Stimulated activated CD8-positive, alpha-beta memory T cell treated with anti-CD3 and anti-CD28 coated beads, Interleukin-2, amount 100 ng/mL, for 48 hours (primary cell): ENCODE measurements at places on chromosomes 12 and 14.
A peak's percentile ranks its signal among the peaks of the same experiment; 100 is the strongest.

GRCh38 chr12:47636908-47637780 lies 68.7 kb downstream of the RPAP3 start:
- peak; percentile 39 for DNase-seq

GRCh38 chr14:55626131-55626530 lies 46.1 kb downstream of the KTN1 start:
- no peak for DNase-seq

DNA sequence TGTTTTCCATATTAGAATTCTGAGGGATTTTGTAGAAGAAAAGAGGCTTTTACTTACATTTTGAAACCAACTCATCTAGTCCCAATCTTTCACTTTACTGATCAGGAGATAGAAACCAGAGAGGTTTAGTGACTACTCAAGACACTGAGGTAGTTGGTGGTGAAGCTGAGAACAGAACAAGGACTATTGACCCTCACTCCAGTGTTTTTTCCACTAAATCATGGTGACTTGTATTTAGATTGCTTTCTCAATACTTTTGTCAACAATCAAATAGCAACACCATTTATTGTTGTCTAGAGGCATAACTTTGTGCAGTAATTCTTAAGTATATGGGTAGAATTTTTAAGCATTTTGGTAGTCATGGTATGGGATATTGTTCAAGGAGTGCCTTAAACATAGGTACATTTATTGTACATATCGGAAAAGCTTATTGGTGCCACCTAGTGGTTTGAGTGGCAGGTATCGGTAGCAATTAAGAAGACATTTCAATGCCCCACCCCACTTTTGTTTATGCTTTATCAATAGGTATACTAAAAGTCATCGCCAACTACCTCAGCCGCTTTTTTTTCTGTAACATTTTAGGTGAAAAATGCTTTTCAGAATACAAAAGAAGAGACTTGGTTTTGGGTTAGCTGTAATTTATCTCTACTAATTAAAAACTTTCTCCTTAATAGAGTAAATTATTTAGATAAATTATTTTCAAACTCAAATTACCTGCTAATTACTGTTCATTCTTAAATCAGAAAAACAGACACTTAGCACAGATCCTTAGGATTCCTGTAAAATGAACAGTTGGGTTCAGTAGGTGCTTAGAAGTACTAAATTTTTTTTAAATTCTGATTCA lies 47.3 kb upstream of the PAWR start:
- DNase-seq, result no peak

DNA sequence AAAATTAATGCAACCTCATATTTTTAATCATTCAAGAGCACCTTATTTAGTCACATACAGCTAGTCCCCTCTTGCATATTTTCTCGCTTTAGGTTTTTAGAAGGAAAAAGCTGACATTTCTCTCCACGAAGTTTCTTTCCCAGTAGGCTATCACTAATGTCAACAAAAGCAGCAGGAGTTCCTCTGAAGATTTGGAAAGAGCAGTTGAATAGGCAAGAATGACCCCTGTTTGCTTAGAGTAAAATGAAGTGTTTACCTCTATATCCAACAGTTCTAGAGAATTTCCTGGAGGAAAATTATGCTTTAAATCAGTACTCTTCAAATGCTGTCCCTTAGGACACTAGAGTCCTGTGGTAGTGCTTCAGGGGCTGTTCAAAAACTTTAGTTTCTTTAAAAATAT lies 188.1 kb upstream of the PRKD1 start:
- DNase-seq, result no peak

GRCh38 chr14:29352706-29353080 lies 575.0 kb downstream of the PRKD1 start:
- no peak for DNase-seq

DNA sequence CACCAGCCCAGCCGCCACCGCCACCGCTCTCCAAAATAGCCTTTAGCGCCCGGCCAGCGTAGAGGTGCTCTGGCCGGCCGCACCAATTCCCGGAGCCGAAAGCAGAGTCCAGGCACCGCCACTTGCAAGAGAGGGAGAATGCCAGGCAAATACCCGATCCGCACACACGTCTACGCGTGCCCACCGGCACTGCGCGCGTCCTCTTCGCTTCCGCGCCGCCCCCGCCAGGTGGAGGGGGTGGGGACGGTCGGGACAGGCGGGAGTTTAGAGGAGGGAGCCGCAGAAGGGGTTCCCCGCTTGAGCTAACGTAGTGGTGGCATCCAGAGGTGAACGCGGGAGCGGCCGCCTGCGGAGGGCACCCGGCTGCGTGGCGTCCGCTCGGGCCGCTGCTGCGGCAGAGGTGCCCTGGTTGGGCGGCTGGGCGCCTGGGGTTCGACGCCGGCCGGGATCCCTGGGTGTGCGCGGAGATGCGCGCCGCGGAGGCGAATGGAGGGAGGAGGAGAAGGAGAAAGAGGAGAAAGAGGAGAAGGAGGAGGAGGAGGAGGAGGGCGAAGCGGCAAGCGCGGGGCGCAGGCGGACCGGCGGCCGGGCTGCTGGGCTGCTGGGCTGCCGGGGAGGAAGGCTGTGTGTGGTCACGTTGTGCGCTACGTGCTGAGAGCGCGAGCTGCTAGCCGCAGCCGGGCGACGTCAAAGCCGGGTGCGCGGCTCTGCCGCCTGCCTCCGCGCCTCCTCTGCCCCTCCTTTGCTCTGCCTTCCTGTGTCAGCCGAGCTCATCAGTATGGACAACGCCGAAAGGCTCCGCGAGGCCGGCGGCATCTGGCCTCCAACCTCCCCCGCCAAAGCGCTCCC lies at the start of gene MDGA2:
Gene MDGA2, minus strand, starts transcription at position 140 of the 849 bp plus-strand sequence.
- no peak for DNase-seq

DNA sequence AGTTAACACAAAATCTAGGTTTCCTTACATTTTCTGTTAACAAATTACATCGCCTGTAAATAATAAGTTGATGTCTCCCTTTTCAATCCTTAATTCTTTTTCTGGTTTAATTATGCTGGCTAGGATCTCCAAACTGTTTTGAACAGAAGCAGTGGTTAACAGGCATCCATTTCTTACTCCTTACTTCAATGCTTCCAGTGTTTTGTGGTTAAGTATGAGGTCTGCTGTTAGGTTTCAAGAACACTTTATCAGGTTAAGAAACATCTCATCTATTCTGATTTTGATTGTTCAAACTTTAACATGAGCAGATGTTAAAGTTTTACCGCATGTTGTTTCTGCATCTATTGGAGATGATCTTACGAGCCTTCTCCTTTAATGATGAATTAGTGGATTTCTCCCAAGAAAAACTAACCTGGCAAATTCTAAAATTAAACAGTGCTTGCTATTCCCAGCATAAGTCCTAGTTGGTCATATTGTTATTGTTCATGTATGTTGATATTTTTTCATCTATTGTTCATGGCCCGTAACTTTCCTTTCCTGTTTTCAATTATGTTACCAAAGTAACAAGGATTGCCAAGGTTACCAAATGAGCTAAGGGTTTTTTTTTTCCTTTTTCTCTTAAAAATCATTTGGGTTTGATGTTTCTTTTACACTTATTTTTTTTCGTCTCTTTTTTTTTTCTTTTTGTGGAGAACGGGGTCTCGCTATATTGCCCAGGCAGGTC lies 33.4 kb downstream of the POLE start:
- DNase-seq, result no peak

GRCh38 chr12:47707355-47707754 lies 1.5 kb upstream of the RPAP3 start:
- no peak for DNase-seq

DNA sequence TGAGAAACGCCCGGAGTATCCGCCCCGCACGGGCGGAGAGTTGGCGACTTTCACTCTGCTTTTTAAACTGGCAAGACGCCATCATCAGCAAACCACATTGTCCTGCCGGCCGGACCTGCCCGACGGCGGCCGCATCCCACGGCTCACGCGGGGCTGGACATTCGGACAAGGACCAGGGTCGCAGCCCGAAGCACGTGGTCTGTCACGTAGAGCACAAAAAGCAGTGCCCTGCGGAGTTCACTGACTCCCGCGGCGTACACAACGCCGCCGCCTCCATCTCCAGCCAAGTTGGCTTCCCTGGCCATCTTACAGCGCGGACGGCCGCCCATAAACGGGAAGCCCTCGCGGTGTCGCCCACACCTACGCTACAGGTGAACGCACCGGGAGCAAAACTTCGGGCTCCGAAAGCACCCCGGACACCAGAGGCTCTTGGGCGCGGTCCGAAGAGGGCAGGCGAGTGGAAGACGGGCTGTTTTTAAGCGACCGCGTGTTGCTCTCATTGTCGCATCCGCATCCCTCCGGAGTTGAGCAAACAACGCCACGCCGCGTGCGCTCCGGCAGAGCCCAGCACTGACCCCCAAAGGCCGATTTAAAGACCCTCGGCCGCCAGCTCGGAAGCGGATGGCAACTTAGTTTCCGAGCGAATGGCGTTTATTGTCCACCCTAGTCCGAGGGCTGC lies 966 bp downstream of the SINHCAF start:
- peak; percentile 14 for DNase-seq

DNA sequence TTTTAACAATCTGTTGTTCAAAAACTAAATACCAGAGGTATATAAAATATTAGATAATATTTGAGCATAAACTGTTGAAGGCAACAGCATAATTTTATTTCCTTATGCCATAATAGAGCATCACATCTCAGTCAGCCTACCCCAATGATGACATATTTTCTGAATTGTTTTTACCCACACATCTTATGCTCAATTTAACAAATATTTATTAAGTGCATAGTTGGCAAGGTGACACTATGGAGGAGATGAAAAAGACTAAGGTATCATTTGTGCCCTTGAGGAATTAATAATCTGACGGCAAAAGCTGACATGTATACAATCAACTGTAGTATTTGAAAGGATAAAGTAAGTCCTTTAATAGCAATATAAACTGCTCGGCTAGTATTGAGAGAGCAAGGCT lies 102.4 kb downstream of the SYT1 start:
- DNase-seq, result no peak

- no peak for DNase-seq
These were observed 18.9 kb downstream of the FAR2 start for GRCh38 chr12:29167988-29168387.

GRCh38 chr12:91163116-91163515 lies 19.5 kb downstream of the DCN start:
- DNase-seq, result no peak

GRCh38 chr14:67965696-67966095 lies 146.1 kb downstream of the RAD51B start:
- DNase-seq, result no peak

- DNase-seq, result no peak
These were observed 10.6 kb downstream of the CCDC88C start for GRCh38 chr14:91406982-91407381.

DNA sequence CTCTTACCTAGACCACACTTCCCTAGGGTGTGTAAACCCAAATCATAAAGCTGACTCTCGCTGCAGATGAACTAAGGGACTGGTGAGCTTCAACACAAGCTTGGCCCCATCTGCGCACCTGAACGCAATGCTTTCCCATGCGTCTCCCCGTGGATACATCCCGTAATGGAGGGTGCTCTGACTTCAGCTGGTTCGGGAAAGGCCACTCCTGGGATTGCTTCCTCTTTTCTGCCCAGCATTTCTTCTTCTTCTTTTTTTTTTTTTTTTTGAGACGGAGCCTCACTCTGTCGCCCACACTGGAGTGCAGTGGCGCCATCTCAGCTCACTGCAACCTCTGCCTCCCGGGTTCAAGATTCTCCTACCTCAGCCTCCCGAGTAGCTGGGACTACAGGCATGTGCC lies 27.7 kb upstream of the ETFBKMT start:
- DNase-seq, result no peak

DNA sequence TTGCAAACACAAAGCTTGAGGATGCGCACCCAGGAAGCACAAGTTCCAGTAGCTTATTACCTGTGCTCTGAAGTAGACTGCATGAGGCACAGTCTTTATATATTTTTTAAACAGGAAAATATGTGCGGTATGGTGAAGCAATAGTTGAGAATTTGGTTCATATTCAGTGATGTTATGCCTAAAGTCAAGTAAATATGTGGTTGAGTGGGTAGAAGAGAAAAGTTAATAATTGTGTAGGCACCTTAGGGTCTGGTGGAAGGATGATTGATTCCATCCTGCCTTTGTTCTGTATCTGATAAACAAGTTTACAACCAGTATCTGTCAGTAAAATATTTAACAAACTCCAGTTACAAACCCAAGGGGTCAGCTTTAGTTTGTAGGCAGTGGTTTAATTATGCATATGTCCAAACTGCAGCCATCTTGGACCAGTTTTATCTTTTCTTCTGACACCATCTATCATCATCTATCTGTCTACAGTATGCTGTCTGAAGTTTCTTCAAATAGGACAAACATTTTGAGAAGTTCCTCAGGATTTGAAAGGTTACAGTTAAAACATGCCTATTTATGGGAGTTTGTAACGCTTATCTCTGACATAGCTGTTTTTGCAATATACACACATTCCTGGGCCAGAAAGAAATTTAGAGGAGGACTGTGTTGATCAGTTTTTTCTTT lies 10.8 kb downstream of the SINHCAF start:
- DNase-seq, result no peak

DNA sequence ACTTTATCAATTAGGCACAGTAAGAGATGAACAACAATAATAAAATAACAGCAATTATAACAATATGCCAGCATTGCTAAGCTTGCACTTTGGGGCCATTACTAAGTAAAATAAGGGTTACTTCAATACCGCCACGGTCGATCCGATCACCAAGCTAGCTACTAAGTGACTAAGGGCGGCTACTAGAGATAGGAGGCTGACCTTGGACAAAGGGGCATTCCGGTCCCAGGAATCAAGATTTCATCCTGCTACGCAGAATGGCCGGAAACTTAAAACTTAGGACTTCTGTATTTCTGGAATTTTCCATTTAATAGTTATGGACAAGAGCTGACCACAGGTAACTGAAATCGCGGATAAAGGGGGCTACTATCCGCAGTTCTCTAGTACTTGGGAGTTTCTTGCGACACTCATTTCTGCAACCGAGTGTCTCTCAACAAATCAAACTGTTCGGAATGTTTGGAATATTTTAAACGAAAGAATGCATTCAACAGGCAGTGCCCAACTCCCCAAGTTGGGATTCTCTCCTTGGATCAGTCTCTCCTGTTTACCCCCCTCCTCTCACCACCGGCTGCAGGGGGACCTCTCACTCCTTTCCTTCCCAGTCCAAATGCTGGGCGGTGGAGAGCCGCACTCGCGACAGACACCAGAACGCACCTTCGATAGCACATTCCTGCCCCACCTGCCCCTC lies 650 bp downstream of the HEBP1 start:
- DNase-seq, result no peak

DNA sequence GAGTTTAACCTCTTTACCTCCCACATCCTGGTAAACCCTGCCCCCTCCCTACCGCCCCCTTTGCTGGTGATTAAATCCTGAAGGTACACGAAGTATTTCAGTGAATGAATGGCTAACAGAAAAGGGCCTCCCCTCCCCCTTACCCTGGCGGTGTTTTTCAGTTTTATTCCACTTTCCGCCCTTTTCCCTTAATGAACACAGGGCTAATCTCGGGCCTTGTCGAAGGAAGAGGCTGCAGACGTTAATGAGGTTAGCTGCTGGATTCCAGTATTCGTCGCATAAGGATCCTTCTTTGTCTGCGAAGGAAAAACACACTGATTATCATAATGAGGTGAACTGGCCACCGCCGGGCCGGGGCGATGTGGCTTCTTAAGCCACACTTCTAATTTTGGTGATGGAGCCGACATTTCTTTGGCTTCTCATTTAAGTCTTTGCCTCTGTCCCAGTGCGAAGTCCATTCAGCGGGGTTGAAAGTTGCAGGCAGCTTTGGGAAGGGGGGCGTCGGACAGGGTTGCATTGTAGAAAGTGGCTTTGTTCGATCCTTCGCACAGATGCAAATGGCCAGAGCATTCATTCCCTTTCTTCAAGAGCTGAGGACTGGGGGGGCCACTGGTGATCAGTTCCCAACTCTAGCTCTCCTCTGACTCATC lies 6.5 kb downstream of the MEG3 start:
- no peak for DNase-seq

- DNase-seq, result no peak
These were observed 661 bp upstream of the RPS26 start for GRCh38 chr12:56040963-56041551.
